Sigmoid colon (tissue), 7 donors: ENCODE measurements at places on chromosomes 4 and X. TPM values are rescaled to one million over a fixed set of nuclear protein-coding genes. Genes with fewer than 3 reads are reported as not detected.

The DCAF8L2 gene
- polyA plus RNA-seq = not detected

The CT45A3 gene
- polyA plus RNA-seq = not detected

The CSN1S1 gene
- 0.20 TPM for polyA plus RNA-seq

The CCSER1 gene
- polyA plus RNA-seq = 4.4 TPM

The MMRN1 gene
- polyA plus RNA-seq = 3.6 TPM

The SOX3 gene
- not detected for polyA plus RNA-seq

The STK32B gene
- 3.0 TPM for polyA plus RNA-seq

The HSD17B11 gene
- 142 TPM for polyA plus RNA-seq

The NAT8L gene
- polyA plus RNA-seq = not detected
